ENCODE measurements at places on chromosomes 7 and 10.

DNA sequence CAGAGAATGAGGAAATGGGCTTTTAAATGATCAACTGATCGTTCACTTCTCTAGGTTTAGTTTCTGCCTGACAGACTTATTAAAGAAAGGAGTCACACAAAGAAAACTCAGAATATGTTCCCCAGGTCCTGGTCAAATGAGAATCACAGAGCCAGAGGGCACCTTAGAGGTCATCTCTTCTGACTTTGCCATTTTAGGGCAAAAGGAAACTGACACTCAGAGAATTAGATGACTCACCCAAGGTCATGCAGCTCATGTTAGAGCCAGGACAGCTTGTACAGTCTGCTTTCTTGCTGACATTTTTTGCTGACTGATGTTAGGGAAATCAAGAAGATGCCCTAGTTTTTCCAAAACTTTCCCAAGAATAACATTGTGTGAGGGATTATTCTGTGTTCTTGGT is 312.7 kb upstream of the SP8 start:
- DNase-seq: no peak

DNA sequence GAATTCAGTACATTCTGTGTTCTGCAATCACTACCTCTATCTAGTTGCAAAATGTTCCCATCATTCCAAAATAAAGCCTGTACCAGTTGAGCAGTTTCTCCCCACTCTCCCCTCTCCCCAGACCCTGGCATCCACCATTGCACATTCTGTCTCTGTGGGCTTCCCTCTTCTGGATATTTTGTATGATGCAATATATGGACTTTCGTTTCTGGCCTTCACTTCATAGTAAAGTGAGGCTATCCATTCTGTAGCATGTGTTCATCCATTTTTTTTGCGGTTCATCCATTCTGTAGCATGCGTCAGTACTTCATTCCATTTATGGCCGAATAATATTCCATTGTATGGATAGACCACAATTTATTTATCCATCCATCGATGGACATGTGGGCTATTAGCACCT is 9.5 kb upstream of the CYP3A4 start:
- DNase-seq: no peak

GRCh38 chr10:97039538-97040247 is 146.1 kb downstream of the SLIT1 start:
- DNase-seq: no peak

DNA sequence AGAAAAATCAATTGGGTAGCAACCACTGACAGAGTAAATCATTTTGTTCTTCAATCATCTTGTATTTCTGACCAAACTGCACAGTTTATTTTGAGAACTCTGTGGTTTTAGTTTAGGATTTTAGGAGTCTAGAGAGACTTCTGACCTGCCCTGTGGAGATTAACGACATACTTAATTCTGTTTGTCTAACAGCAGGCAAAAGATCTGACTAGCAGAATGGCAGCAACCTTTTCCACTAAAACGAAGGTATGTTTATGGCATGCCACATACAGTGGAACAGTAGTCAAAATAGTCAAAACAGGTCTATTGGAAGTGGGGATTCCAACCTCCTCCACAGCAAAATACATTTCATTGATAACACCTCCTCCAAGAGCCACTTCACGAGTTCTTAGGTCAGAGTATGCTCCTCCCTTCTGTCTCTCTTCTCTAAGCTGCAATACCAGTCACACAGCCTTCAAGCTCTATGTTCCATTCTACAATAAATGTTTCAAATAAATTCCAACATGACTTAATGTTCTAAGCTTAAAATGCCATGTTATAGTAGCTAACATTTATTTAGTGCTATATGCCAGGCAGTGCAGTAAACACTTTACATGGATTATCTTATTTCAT is 34.4 kb downstream of the NRCAM start:
- DNase-seq: peak; percentile 17

- DNase-seq: no peak
These were observed 26.8 kb upstream of the CABCOCO1 start for GRCh38 chr10:61635932-61636331.

DNA sequence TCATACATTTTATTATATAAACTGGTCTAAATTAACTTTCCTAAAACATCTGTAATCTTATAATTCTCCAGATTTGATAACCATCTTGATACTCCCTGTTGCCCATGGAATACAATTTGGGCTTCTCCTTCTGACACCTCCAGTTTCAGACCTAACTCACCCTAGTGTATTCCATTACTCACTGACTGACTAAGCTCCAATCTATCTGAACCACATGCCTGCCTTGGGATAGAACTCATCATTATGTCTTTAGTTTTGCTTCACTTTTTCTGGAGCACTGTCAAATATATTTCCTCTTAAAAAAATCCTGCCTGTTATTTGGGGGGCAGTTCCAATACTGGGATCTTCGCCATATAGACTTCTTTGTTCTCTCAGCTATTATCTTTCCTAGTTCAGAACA is 4.9 kb upstream of the FOXP2 start:
- no peak for DNase-seq

DNA sequence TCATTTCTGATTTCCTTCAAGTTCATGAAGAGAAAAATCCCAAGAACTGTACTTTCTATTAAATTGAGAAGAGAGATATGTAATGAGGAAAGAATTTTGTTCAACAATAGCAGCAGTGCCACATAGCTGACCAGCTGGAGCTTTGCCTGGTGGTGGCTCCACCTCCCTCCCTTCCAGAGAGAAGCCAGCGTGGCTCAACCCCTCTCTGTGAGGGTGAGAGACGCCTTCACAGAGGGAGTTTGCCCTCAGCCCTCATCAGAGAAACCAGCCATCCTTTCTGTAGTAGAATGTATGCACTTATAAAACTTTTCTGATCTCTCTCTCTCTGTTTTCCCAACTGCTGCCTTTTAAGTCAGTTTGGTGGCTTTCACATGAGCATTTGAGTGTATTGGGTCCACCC is 20.5 kb upstream of the COL1A2 start:
- DNase-seq: no peak

GRCh38 chr7:75722373-75722772 is 16.4 kb downstream of the HIP1 start:
- no peak for DNase-seq

DNA sequence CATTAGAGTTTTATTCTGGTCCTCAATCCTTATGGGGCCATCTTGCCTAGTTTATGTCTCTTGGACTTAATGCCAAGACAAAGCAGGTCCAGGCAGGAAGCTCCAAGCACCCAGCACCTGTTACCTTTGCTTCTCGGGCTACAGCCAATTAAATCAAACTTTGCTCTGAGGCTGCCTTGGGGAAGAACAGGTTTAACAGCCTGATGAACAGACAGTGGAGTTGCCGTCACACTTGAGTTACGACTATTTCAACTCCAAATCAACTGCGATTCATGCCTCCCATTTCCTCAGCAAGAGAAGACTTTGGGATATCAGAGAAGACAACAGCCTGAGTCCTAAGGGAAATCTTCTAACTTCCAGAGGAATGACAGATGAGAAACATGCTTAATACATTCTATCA is 62.2 kb downstream of the XPNPEP1 start:
- no peak for DNase-seq

DNA sequence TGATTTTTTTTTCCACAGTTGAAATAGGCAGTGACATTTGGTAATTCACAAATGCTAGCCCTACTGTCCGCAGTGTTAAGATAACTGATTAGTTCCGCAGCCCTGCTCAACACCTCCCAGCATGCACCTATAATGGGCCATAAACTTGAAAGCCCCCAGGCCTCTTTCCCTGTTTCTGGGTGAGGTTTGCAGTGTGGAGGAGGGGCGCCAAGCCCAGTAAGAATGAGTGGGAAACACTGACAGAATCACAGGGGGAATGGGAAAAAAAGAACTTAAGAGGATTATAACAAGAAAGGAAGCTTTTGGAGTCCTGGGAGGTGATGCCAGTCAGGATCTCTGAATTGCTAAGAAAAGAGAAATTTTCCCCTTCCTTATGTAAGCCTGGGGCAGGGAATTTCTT is 39.6 kb upstream of the SP8 start:
- no peak for DNase-seq

DNA sequence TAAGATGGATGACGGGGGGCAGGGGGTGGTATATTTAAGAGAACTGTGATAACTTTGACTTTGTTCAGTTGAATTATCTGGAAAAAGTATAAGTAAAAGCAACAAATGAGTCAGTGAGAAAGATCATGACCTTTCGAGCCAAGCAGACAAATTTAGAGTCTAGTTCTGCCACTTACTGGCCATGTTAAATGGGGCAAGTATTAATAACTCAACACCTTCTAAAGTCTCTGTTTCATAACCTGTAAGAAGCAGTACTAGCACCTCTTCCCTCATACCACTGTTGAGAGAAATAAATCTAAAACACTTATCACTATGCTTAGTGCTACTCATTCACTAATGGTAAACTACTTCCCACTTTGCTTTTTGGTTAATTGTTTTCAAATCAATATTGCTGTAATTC is 604.4 kb upstream of the LRRN3 start:
- DNase-seq: no peak

DNA sequence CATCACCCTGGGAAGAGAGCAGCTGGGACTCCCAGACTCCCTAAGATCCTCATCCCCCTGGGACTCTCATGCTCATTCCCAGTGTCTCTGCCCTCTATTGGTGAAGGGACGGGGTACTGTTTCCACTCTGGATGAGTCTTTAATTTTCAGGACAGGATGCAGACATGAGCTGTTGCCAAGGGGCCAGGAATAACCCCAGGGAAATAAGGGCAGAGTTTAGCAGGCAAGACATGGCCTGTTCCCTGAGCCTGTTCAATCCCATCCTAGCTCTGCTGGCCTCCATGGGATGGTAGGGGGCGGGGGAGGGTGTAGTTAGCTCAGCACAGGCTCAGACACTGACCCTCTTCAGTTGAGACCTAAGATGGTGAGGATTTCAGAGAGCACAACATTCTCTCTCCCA is 14.0 kb downstream of the C10orf105 start:
- no peak for DNase-seq

Data from NCI-H146 (cell line).